ENCODE measurements at places on chromosomes 3 and 15.
A peak's percentile ranks its signal among the peaks of the same experiment; 100 is the strongest.

DNA sequence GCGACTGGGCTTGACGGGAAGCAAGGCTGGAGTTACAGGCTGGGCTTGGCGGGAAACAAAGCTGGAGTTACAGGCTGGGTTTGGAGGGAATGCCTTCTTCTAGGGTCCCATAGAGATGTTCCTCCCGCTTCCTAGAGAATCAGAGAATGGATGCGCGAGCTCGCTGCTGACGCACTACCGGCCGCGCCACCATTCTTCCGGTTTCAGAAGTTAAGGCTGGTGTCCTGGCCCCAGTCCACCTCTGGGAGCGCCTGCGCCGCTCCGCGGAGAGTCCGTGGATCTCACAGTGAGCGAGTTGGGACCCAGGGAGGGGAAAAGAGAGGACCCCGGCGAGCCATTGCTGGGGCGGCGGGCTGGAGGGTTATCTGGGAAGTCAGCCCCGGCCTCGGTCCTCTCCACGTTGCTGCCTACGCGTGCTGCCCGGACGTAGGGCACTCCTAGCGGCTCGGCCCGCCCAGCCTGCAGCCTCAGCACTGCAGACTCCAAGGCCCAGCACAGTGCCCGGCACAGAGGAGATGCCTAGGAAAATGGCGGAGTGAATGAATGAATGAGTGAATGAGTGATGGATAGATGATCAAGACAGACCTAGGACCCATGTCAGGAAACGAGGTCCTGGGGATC, at the start of gene ZNF502:
ZNF502 (plus strand) TSS at position 206 of the 621 bp plus-strand sequence. CDS start 7,602 bp downstream, outside the sequence.
- peak; percentile 73 for DNase-seq

DNA sequence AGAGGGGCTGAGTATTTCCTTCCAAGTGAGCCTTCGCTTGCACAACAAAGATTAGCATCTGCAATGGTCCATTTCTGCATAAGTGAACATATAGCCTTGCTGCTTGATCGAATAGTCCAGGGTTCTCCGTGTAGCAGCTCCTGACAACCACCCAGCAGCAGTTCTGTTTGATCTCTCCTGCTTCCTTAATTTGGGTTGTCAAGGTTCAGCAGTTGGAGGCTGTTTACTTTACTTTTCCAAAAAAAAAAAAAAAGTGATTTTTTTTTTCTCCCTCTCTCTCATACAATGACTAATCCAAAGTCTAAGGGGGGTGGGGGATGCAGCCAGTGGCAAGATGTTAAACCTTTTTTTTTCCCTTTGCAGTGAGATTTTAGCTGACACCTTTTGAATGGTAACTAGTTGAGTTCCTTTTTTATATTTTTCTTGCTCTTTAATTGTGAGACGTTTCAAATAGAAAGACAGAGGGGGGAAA, 3.6 kb downstream of the FOXP1 start:
- no peak for DNase-seq

DNA sequence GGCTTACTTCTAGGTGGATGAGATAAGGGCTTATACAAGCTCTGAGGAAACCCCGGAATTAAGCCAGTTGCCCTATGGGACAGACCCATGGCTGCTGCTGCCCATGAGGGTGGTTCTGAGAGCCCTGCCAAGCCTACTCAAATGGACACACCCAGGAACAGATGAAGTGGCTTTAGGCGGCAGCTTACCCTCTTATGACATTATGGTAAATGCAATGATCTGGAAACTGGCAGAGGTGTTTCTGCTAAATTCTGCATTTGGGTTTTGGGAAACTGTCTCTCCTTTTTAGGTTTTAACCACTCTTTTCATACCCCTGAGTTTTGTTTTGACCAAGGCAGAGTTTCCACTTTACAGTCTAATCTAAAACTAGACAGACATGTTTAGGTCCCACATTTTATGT, 9.0 kb upstream of the ZBED2 start:
- DNase-seq: no peak

DNA sequence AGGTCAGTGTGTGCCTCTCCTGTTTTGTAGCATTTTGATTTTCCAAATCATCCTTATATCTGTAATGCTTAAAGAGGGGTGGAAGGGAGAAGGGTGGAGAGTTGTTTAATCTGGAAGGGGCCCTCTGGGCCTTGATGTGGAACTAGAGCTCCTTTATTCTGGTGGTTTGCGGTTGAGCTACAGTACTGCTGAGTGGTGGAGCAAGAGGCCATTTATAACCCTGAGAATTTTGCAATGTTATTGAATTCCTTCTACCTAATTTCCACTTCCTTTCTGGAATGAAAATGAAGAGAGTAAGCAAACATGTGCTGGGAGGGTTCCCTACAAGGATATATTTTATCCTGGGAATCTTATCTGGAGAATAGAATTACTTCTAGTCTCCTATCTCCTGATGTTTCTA, 35.3 kb upstream of the TUBGCP5 start:
- DNase-seq: no peak

DNA sequence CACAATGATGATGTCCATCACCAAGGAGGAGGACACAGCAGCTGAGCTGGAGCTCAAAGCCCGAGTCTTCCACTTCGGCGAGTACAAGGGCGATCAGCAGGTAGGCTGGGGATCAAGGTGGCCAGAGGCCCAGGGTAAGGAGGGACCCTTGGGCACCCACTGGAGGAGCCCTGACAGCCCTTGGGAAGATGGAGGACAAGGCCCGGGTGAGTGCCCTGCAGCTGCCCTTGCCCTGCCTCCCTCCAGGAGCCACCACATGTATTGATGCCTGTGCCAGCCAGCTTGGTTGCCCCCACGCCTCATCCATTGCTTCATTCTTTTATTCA, 38.4 kb downstream of the CFAP100 start:
- DNase-seq: no peak

GRCh38 chr3:171955598-171955997, 83.8 kb upstream of the FNDC3B start:
- DNase-seq: no peak

- DNase-seq: no peak
These were observed 30.3 kb downstream of the SYNM start for GRCh38 chr15:99135194-99135593.

DNA sequence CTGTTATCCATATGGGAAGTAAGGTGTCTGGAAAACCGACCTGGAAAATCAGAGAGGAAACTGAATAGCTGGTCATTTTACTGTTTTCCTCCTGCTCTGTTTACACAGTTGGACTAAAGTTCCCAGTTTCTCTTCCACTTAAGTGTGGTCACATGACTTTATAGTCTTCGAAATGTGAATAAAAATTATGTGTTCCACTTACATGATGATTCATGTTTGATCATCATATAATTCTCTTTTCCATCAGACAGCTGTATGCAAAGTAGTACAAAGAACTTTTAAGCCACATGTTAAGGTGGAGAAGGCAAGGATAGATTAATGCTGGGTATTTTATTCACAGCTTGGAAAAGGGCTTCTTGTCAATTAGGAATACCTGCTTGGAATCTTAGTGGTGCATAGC, 525.5 kb upstream of the BCHE start:
- no peak for DNase-seq

- no peak for DNase-seq
These were observed 215.9 kb downstream of the THSD4 start for GRCh38 chr15:71331173-71331572.

DNA sequence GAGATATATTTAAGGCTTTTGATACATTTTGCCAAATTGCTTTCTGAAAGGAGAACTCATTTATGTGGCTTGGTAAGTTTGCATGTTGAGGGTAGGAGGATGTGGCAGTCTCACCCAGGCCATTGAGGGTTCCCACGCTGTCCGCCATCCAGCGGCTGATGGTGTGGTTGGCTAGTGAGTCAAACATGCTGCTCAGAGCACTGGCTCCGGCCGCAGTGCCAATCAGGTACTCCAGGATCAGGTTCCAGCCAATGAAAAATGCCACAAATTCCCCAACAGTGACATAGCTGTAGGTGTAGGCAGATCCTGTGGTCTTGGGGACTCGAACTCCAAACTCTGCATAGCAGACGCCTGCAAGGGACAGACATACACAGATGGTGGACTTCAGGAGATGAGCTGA, 82.3 kb downstream of the CLDN11 start:
- no peak for DNase-seq

DNA sequence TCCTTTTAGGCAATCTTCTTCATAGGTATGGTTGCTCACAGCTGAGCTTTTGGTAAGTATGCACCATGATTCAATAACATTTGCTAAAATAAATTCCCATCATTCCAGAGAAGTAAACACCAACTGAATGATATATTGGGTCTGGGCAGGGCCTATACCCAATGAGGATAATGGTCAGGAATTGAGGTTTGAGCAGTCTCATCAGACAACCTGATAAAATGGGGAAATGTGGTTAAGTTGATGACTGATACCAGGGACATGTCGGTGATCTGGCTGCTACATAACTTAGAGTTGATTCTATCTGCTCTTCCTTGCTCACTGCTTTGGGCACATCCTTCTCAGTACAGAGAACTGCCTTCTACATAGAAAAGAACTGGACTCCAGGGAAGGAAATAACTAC, 92.9 kb downstream of the GPR156 start:
- DNase-seq: no peak

- no peak for DNase-seq
These were observed 44.9 kb downstream of the MEIS2 start for GRCh38 chr15:37055481-37055880.

DNA sequence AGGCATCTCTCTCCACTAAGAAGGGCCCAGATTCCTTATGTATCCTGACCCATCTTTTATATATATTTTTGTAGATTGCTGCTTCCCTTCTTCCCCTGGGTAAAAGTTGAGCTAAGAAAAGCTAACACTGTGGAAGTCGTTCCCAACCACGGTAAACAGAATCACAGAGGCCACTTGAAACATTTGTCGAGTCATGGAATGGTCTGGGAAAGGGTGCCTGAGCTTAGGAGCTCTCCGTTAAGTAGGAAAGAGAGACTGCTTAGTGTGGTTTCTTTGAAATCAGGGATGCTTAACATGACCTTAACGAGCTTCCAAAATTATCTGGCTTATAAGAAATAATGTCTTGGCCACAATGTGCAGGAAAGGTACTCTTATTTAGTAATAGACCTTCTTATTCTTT, 45.6 kb downstream of the ARNT2 start:
- DNase-seq: no peak

GRCh38 chr3:14505001-14505802, 34.9 kb downstream of the GRIP2 start:
- DNase-seq: no peak

- DNase-seq: no peak
These were observed 2.0 kb downstream of the MYEF2 start for GRCh38 chr15:48176112-48176511.

GRCh38 chr3:71241981-71242560, 341.5 kb downstream of the FOXP1 start:
- DNase-seq: no peak

GRCh38 chr3:161673866-161674265, 177.3 kb downstream of the OTOL1 start:
- DNase-seq: no peak

- peak; percentile 24 for DNase-seq
These were observed 162.5 kb downstream of the FNDC3B start for GRCh38 chr3:172201870-172202236.

- DNase-seq: no peak
These were observed 810.5 kb upstream of the ARPP21 start for GRCh38 chr3:34828847-34829246.

GRCh38 chr3:102810937-102811336, 376.1 kb downstream of the ZPLD1 start:
- DNase-seq: no peak

DNA sequence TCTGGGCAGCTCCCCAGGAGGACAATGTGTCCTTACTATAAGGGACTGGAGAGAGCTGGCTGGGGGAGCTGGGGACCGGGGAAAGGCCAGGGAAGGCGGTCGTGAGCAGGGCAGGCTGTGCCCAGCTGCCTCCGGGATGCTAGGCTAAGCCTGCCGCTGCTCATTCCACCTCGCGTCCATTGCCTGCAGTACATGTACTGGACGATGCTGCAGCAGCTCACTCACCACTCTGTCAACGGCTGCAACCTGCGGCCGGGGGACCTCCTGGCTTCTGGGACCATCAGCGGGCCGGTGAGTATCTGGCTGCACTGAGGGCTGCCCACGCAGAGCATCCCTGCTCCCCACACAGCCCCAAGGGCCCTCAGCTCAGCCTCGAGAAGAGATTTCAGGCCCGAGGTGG, 27.1 kb downstream of the FAH start:
- DNase-seq: no peak

GRCh38 chr3:10519236-10519635, 13.8 kb upstream of the ATP2B2 start:
- no peak for DNase-seq

DNA sequence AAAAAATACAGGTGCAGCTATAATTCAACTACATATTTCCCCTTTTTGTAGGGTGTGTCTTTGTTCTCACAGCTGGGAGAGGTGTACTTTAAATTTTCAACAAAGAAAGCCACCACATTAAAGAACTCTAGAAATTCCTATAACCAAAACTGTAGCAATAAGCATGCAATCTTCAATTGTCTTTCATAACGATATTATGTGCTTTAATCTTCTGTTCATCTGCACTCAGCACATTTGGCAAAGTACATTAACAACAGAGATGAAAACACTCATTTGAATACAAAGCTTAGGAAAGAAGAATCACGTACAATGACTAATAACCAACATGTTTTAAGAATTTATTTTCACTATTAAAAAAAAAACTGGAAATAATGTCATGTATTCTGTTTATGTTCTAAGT, 1025.8 kb downstream of the ROBO1 start:
- no peak for DNase-seq

GRCh38 chr3:192128060-192128459, 599.3 kb downstream of the FGF12 start:
- no peak for DNase-seq

GRCh38 chr3:122714273-122714672, 33.6 kb downstream of the PARP14 start:
- no peak for DNase-seq

- DNase-seq: no peak
These were observed 141.0 kb downstream of the GABRB3 start for GRCh38 chr15:26631894-26632293.

DNA sequence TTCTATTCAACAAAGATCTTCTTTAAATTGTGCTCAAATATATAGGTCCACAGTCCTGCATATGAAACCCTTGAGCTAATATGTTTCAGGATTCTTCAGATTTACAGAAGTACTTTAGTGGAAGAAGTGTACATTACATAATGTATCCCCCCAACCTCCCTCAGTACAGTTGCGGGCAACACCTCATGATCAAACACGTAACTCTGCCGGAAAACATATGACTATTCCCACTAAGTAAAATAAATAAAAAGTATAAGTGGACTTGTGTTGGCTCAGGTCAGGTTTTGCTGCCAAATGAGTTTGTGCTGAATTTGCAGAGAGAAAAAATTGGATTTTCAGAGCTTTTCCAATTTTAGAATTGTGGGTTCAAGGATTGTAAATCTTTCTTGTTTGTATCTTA, 267.6 kb upstream of the MDFIC2 start:
- DNase-seq: no peak

GRCh38 chr3:31947162-31947561, 33.9 kb downstream of the OSBPL10 start:
- no peak for DNase-seq

Measured in hematopoietic multipotent progenitor cell treated with erythropoietin and hydrocortisone succinate and interleukin-3 and kit ligand, for 8 days (in vitro differentiated cells).